ENCODE measurements at places on chromosomes 2 and 18. TPM values are rescaled to one million over a fixed set of nuclear protein-coding genes. Genes with fewer than 3 reads are reported as not detected.
A peak's percentile ranks its signal among the peaks of the same experiment; 100 is the strongest.

Gene IKZF2
- total RNA-seq, result 10.4 TPM

Gene OR6B2
- not detected for total RNA-seq

Gene CUL3
- total RNA-seq, result 24.6 TPM

Gene SNTG2
- 13.6 TPM for total RNA-seq

Gene EML6
- 5.3 TPM for total RNA-seq

Gene GPR35
- 8.3 TPM for total RNA-seq

Gene GALR1
- total RNA-seq, result not detected

DNA sequence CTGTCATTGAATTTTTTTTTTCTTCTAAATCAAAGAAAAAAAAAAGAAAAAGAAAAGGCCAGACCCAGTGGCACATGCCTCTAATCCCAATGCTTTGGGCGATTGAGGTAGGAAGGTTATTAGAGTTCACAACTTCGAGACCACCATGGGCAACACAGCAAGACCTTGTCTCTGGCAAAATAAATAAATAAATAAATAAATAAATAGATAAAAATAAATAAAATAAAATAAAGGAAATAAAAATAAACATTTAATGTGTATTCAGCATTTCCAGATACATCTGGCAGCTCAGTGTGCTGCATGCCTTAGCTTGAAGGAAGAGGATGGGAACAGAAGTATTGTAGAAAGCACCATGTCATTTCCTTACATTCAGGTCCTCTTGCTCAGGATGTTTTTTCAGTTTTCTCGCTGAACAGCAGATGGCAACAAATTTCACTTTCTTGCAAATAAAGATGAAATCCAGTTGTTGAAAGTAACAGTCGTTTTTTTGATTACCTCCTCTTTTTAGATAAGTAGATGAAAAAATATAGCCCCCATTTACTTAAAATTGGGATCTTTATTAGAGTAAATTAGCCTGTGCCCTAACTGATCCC lies 25.7 kb upstream of the FAM178B start:
- no peaks in the 10 kb centered on the region for H3K27me3 ChIP-seq
- DNase-seq, result no peak
- H3K36me3 ChIP-seq, result no peaks in the 10 kb centered on the region
- no peaks in the 10 kb centered on the region for H3K4me1 ChIP-seq

- no peaks in the 10 kb centered on the region for H3K4me1 ChIP-seq
- no peak overlapping the region for H3K4me3 ChIP-seq
- no peaks in the 10 kb centered on the region for H3K36me3 ChIP-seq
- no peak for DNase-seq
- no peaks in the 10 kb centered on the region for H3K27me3 ChIP-seq
These were observed 87.3 kb upstream of the HDAC4 start for GRCh38 chr2:239488125-239488524.

GRCh38 chr2:212357606-212358005 lies 181.0 kb downstream of the ERBB4 start:
- DNase-seq, result no peak
- no peaks in the 10 kb centered on the region for H3K27me3 ChIP-seq
- H3K36me3 ChIP-seq, result no peaks in the 10 kb centered on the region
- H3K4me1 ChIP-seq, result no peaks in the 10 kb centered on the region
- H3K4me3 ChIP-seq, result no peak overlapping the region

GRCh38 chr18:14747513-14748474 lies at the start of gene ANKRD30B:
Gene ANKRD30B (plus strand): TSS chr18:14748172. CDS start chr18:14748420, 248 bp downstream.
- H3K36me3 ChIP-seq, result no peaks in the 10 kb centered on the region
- H3K4me1 ChIP-seq, result no peaks in the 10 kb centered on the region
- peak; percentile 74 for DNase-seq
- H3K27me3 ChIP-seq, result no peaks in the 10 kb centered on the region
- H3K4me3 ChIP-seq, result no peak within 1 kb of the TSS

DNA sequence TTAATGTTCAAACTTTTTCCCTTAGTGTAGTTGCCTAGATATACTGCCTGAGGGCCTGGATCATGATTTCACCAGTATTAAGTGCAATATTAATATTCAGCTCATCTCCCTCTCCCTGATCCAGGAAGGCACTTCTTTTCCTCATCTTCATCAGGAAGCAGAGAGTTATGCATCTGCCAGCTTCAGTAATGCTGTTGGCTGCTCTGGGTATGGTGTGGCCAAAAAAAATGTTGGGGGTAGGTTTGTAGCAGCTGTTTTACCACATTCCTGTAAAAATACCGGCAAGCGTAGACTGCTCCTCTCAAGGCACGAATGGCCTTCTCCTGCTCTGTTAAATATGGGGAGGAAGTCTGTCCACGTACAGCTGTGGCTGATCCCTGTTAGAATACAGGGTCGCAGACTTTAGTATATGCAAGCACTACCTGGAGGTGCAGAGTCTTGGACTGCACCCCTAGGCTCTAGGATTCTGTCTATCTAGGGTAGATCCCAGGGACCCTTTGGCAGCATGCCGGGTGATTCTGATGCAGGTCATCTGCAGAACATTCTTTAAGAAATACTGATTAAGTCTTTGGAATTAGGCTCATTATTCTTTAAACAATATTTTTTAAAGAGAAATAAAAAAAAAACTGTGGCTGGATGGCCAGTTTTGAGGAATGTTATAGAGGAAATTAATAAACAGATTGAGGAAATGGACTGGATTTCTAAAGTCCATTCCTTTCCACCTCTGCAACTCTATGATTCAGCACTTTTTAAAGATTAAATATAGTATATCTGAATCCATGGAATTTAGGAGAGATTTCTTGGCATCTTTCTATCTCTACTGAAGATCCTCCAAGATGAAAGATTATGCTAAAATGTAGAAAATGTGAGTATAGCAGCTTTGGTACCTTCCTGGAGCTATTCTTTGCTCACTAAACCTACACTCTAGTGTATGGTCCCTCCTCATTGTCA lies 21.0 kb upstream of the GLS start:
- H3K4me1 ChIP-seq, result peaks cover 4% of the 10 kb centered on the region
- peak overlapping the region; percentile 27 for H3K27ac ChIP-seq
- DNase-seq, result no peak

- no peak overlapping the region for H3K4me3 ChIP-seq
- H3K27ac ChIP-seq, result no peak overlapping the region
- no peak for DNase-seq
- H3K27me3 ChIP-seq, result no peaks in the 10 kb centered on the region
- peaks cover 98% of the 10 kb centered on the region for H3K4me1 ChIP-seq
These were observed 6.1 kb downstream of the ACTR3 start for GRCh38 chr2:113895819-113896563.

DNA sequence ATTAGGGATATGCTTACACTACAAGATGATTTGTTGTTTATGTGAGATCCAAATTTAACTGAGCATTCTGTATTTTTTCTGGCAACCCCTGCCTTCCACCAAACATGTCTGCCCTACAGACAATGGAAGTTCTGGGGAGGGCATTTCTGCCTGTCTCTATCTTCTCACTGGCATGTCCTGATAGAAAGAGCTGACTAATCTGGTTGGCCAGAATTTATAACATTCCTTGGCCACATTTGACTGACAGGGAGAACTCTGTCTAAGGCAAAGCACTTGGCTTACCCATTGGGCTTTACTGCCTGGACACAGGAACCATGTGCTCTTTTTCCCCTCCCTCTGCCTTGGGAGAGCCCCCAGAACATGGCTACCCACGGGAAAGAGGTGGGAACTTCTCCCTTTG lies 70.6 kb upstream of the TMEM178A start:
- H3K27ac ChIP-seq, result no peak overlapping the region
- H3K27me3 ChIP-seq, result no peaks in the 10 kb centered on the region
- no peaks in the 10 kb centered on the region for H3K4me1 ChIP-seq
- no peak overlapping the region for H3K4me3 ChIP-seq
- H3K36me3 ChIP-seq, result no peaks in the 10 kb centered on the region

- no peaks in the 10 kb centered on the region for H3K36me3 ChIP-seq
- no peaks in the 10 kb centered on the region for H3K4me1 ChIP-seq
- H3K4me3 ChIP-seq, result no peak overlapping the region
- no peak overlapping the region for H3K27ac ChIP-seq
These were observed 493.7 kb upstream of the TNP1 start for GRCh38 chr2:217353591-217353990.

GRCh38 chr2:73984922-73985307 lies 205 bp downstream of the TET3 start:
- H3K27me3 ChIP-seq, result no peaks in the 10 kb centered on the region
- no peaks in the 10 kb centered on the region for H3K36me3 ChIP-seq
- H3K4me1 ChIP-seq, result peaks cover 80% of the 10 kb centered on the region
- H3K27ac ChIP-seq, result peak overlapping the region; percentile 90

- H3K36me3 ChIP-seq, result no peaks in the 10 kb centered on the region
- H3K4me1 ChIP-seq, result no peaks in the 10 kb centered on the region
- H3K4me3 ChIP-seq, result no peak overlapping the region
- no peaks in the 10 kb centered on the region for H3K27me3 ChIP-seq
- no peak for DNase-seq
These were observed 7.2 kb upstream of the SFXN5 start for GRCh38 chr2:73078457-73079411.

DNA sequence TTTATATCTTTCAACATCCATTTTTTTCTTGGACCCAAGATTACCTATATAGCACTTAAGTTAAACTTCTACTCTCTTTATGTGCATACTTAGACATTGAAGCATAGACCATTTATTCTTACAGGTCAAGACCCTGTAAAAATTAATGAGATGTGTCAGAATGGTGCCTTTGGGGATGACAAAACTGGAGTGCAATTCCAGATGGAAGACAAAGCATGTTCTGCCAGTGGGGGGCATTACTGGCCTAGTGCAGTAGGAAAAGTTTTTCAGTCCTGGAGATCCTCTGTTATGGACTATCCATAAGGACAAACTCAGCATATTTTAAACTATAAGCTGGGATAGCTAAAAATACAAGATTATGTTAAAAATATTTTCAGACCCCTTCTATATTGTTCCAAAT lies 57.8 kb upstream of the MMADHC start:
- no peak overlapping the region for H3K4me3 ChIP-seq
- no peak overlapping the region for H3K27ac ChIP-seq
- no peaks in the 10 kb centered on the region for H3K36me3 ChIP-seq
- DNase-seq, result no peak
- H3K4me1 ChIP-seq, result no peaks in the 10 kb centered on the region

DNA sequence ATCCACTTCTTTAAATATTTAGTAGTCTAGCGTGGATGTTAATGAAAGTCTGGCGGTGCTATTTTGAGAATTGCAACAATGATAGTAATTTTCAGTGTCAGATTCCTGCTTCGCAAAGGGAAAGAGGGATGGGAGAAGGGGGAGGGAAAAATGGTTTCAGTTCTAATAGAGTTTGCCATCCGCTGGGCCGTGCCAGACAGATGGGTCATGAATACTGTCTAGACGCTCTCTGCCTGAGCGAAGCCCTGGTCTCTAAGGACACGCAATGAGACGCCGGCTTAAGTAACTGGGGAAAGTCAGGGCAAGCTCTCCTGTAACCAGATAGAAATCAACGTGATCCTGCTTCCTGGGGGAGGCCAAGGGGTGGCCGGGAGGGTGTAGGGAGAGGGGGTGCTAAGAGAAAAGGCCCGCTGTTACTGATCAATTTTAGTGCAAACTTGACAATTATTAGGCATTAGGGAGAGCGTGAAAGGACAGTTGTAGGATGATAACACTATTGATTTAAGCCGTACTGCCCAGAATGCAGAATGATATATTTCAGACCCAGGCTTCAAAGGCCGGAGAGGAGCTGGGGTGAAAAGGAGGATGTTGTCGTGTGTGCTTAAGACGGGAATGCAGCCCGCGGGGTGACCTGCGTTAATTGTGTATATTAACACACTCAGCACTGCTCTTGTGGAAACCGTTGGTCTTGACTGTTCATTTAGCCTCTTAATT lies 229.2 kb downstream of the LDLRAD4 start:
- H3K4me3 ChIP-seq, result peak overlapping the region; percentile 20
- H3K4me1 ChIP-seq, result peaks cover 24% of the 10 kb centered on the region
- no peak for DNase-seq
- H3K27ac ChIP-seq, result no peak overlapping the region

DNA sequence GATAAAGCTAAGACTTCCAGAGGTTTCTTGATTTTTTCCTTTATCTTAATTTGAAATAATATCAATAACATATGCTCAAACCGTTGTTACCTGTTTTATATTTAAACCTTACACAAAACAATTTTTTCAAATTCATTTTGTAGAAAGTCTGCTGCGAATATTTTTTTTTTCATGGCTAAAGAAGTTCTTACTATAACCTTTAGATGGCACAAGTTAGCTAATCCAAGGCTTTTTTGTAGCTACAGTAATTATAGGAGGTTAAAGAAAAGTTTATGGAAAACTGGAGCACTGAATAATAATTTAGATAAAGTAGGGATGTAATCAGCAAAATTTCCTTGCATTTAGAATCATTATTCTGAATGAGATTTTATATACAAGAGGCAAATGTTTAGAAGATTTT lies 78.0 kb upstream of the PNPT1 start:
- H3K27me3 ChIP-seq, result no peaks in the 10 kb centered on the region
- H3K27ac ChIP-seq, result no peak overlapping the region
- no peaks in the 10 kb centered on the region for H3K36me3 ChIP-seq
- no peak for DNase-seq

- no peak overlapping the region for H3K4me3 ChIP-seq
- DNase-seq, result no peak
- no peaks in the 10 kb centered on the region for H3K4me1 ChIP-seq
- H3K27me3 ChIP-seq, result no peaks in the 10 kb centered on the region
These were observed 659.0 kb upstream of the CDH7 start for GRCh38 chr18:65091744-65092329.
